ENCODE measurements at places on chromosomes 5 and 9. TPM values are rescaled to one million over a fixed set of nuclear protein-coding genes. Genes with fewer than 3 reads are reported as not detected.

GRCh38 chr9:136667214-136667939, 4.7 kb downstream of the EGFL7 start:
- no peak for DNase-seq

DNA sequence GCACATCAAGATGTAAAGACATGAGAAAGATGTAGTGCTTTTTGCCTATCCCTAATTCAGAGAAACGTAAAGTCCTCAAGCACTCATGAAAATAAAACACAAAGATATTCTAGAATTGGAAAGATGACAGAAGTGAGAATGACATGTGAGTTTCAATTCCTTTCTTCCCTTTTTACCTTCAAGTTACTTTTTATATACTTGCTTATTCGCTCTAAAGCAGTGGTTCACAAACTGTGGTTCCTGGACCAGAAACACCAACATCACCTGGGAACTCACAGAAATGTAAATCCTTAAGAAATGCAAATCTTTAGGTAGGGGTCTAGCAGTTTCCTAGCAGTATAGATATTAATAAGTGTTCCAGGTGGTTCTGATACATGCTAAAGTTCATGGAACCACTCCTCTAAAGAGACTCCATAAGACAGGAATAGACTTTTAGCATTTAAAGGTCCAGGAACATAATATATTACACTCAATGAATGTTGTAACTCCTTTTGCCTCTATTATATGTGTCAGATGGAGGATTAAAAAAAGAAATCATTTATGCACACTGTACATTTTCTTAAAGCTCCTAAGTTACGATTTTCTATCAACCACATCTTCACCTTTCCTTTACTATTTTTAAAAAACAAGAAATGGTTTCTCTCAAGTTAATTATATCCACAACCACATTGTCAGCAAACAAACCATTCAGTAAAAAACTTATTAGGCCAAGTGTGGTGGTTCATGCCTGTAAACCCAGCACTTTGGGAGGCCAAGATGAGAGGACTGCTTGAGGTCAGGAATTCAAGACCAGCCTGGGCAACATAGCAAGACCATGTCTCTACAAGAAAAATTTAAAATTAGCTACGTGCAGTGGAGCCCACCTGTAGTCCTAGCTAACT, 39.9 kb downstream of the ERP44 start:
- no peak for DNase-seq

GRCh38 chr5:56148453-56148971, 84.6 kb downstream of the ANKRD55 start:
- no peak for DNase-seq

- DNase-seq, result no peak
Observed at GRCh38 chr5:147485814-147486213, 24.1 kb downstream of the DPYSL3 start.

GRCh38 chr9:12819436-12820185, 44.8 kb downstream of the LURAP1L start:
- no peak for DNase-seq

DNA sequence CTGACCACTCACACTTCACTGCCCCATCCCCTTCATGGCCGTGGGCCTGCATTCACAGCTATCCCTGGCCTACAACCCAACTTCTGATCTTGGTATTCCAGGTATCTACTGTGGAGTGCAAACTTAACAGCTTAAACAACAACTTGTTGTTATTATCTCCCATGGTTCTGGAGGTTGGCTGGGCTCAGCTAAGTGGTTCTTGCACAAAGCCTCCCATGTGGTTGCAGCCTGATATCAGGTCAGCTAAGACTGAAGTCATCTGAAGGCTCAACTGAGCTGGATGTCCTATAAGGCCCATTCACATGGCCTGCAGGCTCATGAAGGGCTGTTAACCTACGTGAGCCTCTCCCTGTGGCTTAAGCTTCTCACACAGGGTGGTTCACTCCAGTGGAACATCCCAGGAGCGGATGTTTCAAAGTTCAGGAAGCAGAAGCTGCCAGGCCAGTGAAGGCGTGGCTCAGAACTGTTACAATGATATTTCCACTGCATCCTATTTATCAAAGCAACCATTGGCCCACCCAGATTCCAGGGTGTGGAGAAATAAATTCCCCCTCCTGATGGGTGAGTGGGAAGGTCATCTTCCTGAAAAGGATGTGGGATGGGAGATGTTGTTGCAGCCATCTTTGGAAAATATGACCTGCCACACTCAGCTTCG, 30.0 kb upstream of the TRIO start:
- DNase-seq, result no peak

DNA sequence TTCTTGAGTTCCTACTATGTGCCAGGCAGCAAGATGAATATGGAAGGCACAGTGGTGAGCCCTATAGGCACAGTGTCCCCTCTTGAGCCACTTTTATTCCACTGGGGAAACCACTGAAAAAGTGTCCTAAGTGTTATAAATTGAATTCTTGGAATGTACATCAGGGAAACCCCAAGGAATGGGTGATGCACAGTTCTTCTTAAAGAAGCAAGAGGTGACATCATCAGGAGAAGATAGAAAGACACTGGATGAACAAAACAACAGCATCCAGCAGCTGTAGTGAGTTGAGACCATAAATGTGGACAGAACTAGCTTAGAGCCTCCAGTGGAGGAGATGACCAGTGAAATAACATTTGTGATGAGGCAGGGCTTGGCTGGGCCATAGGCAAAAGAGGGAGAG, 199.2 kb upstream of the ANKRD55 start:
- DNase-seq, result no peak

DNA sequence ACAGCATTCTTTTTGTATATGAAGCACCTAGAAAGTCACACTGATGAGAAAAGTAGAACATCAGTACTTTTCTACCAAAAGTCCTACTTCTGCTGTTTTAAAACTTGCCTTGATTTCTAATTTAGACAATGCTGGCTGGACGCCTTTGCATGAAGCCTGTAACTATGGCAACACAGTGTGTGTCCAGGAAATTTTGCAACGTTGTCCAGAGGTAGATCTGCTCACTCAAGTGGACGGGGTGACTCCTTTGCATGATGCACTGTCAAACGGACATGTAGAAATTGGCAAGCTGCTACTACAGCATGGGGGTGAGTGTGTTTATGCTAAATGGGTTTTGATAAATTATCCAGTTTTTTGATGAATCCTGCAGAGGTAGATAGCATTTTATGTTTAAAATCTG, 73.5 kb downstream of the SLF1 start:
- no peak for DNase-seq

DNA sequence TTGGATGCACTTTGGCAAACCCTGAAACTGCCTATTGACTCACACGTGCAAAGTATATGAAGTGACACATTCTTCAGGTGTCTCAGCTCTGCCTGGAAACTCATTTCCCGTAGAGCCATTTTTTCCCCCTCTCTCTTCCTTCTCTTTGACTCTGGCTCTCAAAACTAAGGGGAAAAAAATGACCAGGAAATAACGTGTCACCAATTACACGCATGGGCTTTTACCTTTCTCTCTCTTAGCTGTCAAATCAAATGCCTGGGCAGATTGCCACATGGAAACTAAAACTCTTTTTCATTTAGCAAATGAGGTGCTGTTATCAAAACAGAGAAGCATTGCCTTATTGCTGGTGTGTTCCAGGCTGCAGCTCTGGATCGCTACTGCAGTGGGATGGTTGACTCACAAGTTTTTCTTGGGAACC, 18.3 kb upstream of the IFNK start:
- no peak for DNase-seq

DNA sequence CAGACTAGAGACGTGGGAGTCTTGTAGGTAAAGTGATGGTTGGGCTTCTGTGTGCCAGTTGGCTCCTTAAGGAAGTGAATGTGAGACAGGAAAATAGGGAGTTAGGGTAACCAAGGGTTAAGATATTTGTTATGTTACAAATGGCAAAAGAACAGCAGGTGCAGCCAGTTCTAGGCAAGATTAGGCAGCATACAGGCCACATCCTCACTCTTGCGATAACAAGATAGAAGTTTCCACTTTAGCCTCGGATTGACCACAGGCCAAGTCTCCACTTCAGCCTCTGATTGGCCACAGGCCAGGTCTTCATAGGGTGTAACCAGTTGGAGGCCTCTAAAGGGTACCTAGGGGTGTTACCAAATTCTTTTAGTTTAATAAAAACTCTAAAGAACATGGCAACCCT, 54.6 kb upstream of the ABCA1 start:
- DNase-seq, result no peak

DNA sequence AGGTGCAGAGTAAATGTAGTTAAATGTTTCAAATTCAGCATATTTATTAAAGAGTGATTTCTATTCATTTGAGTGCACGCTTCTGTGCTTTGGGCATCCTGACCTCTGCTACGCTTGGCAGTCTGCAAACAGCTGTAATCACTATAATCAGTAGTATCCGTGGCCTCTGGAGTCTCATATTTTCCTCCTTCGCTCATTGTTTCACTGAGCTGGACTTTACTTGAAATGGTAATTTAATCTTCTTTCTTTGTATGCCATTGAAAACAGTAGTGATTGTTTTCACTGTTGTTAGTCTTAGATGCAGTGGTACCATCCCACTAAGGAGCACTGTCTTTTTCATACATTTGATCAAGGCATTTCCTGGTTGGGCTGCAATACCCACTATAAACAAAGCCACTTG, 43.5 kb upstream of the CAVIN4 start:
- DNase-seq, result no peak

DNA sequence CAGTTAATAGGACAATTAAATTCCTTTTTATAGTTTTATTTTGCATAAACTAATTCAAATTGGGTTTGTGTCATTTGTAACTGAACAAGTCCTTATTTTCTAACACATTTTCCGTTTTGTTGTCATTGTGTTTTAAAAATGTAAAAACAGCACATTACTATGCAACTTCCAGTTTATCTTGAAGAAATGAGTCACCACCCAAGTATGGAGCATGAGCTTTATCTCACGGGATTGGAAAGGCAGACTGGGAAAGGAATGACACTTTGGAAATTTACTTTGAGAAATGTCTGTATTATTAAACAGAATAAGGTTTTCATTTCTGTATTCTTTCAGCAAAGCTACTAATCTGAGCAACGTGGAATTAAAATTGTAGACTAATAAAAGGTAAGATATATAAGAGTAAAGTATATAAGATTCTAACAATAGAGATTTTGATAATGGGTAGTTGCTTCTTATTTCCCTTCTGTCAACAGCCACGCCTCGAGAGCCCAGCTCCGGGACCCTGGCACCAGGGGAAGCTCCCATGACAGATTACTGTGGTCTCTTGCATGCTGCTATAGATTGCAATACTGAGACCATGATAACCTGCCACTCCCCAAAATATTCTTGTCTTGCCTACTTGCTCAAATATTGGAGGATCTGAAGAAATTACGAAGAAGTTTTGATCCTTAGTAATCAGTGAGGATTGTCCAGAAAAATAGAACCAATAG, 433.1 kb downstream of the CHSY3 start:
- peak; percentile 20 for DNase-seq

Gene GARIN3
- polyA plus RNA-seq, result not detected

Gene C7
- polyA plus RNA-seq, result 0.31 TPM

Gene CTSL
- polyA plus RNA-seq, result 200 TPM

Gene PLEKHG4B
- 1.4 TPM for polyA plus RNA-seq

Gene OLFM1
- 1.3 TPM for polyA plus RNA-seq

Gene NUP155
- polyA plus RNA-seq, result 10.8 TPM

Measured in BJ (cell line).